ENCODE measurements at places on chromosomes 7 and 10.

DNA sequence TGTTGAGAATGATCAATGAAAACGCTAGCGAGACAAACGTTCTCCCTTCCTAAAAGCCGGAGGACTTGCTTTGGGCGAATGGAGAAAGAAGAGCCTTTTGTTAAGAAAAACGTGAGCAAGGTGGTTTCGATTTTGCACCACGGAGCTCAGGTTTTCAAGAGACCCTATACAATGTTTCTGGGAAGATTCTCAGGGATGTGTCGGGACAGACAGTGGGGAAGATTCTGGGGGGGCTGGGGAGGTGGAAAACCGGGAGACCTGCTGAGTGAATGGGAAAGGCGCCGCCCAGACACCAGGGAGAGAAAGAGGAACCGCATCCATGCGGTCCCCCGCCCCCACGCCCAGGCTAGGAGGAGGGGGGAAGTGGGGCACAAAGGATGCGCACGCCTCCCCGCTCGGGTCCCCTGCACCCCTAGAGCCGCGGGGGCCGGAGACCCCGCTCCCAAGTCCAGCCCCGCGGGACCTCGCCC is 745 bp downstream of the YWHAG start:
- DNase-seq, result peak; percentile 31

GRCh38 chr10:111824128-111824527 is 359.4 kb downstream of the GPAM start:
- no peak for DNase-seq

DNA sequence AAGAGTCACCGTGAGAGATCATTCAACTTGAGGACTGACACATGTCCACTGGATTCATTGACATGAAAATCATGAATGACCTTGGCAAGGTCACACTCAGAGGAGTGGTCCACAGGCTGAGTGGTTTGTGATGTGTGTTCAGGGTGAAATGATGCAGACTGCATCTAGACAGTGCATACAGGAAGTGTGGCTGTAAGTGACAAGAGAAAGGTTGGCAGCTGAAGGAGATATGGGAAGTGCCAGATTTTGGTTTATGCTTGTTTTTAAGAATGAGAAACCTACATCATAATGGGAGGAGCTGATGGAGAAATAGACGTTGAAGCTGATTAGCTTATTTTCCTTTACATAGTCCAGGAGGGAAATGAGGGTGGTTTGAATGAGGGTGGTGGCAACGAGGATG is 64.8 kb upstream of the VIPR2 start:
- no peak for DNase-seq

DNA sequence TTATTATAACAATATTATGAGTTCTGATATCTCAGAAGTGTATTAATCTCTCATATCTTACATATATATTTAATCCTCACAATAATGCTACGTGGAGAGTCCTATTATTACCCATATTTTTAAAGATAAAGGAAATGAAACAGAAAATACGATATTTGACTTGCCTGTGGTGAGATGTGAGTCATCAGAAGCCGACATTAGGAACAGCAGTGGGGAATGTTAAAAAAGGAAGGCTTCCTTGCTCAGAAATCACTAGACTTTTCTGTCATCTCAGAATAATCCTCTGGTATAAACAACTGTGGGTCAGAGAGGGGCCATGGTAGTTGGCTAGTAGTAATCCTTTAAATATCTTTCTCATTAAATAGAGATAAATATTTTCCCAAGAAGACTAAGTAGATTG is 402.3 kb upstream of the PCDH15 start:
- DNase-seq, result no peak

- no peak for DNase-seq
Observed at GRCh38 chr10:51683031-51683691, 16.2 kb downstream of the CSTF2T start.

DNA sequence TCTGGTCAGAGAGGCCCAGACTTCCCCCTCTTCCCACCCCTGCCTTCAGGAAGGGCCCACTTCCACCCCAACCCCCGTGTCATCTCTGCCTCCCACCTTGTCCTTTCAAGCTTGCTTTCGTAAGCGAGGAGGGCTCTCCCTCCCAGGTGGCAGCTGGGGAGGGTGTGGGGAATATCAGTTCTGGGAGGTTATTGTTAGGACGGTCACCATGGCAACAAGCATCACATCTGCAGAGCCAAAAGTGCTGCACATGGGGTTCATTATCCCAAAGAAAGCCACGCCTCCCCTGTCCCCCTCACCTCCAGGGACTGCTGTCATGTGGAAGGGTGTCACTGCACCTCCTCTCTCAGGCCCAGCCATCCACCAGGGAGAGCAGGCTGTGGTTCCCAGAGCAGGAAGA is 2.6 kb upstream of the CAMK2B start:
- no peak for DNase-seq

DNA sequence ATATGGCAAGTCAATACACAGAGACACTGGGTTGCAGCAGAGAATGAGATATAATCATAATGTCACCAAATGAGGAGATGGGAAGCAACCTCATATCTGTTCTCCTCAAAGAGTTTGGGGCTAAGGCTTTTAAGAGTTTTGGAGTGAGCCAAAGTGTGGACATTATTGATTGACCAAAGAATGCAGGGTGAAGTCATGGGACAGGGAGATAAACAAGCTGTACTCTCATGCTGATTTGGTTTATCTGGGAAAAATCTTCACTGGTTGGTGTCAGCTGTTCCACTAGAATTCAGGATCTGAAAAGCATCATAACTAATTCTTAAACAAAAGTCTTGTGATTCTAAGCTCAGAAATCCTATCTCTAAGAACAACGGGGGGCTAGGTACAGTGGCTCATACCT is 585.9 kb upstream of the NRP1 start:
- DNase-seq, result no peak

GRCh38 chr10:8137726-8138125 is 83.2 kb downstream of the GATA3 start:
- DNase-seq, result no peak

GRCh38 chr10:33600381-33600780 is 265.9 kb upstream of the NRP1 start:
- DNase-seq, result no peak

- DNase-seq, result no peak
Observed at GRCh38 chr7:24733414-24734060, 23.7 kb downstream of the GSDME start.

DNA sequence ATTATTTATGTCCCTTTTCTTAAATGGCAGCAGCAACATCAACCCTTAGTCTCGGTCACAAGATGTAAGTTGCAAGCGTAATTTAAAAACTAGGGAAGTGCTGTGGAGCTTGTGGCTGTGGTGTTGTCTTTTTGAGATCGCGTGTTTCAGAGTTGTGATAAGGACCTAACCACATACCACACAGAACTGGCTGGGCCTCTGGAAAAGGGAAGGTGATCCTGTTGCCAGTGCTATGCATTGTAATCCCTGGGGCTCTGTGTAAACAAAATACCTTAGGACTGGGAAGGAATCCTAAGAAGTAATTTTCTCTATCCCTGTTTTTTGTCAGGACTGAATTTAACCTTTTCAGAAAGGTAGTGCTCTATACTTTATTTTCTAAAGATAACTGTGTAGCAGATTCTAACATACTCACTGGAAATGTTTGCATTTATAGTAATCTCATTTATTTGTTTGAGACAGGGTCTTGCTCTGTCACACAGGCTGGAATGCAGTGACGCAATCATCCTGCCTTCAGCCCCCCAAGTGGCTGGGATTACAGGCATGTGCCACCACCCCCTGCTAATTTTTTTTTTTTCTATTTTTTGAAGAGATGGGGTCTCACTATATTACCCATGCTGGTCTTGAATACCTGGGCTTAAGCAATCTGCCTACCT is 60.4 kb downstream of the INPP5F start:
- DNase-seq, result no peak

DNA sequence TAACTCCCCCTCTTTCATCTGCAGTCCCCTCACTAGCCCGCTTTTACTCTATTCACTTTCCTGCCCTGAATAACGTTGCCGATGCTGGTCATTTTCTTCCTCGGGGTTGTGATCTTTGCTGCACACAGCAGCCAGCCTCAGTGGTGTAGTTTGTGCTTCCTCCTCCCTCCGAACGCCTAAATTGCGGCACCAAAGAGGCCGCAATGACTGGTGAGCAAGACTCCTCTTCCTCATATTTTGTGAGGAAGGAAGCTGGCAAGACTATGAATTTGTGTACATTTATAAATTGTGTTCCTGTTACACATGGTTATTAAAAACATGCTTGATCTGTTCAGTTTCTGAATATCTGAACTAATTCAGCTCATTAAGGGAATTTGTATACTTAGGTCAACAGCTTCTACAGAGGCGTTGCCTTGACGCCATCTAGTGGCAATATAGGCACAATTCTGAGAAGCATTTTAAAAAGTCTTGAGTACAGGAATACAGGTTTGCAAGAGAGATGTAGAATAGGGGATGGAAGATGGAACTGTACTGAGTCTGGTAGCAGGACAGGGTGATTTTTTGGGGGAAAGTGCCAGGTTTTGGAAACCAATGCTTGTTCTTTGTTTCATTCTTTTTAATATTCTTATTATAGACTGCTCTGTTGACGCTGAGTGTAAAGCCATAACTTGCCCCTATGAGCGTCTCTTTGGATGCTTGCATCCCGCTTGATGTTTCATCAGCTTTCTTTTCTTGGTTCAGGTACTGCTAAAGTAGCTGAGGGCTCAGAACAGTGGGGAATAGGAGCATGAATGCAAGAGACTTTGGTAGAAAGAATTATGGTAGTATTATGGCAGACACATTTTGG is 4.1 kb upstream of the TAS2R5 start:
- DNase-seq, result no peak

GRCh38 chr7:129609666-129610065 is 1.9 kb upstream of the NRF1 start:
- DNase-seq, result no peak

DNA sequence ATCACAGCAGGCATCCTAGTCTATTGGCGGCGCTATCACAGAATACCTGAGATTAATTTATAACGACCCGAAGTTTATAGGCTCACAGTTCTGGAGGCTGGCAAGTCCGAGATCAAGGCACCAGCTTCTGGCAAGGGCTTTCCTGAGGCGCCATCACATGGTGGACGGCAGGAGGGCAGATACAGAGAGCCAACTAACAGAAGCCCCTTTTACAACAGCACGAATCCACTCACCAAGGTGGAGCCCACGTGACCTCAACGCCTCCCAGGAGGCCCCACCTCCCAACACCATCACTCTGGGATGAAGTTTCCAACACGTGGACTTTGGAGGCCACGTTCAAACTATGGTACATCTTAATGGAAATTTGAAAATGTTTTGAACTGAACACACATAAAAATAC is 255.3 kb downstream of the ELFN1 start:
- DNase-seq, result no peak
